ENCODE measurements at places on chromosomes 5 and 9.

DNA sequence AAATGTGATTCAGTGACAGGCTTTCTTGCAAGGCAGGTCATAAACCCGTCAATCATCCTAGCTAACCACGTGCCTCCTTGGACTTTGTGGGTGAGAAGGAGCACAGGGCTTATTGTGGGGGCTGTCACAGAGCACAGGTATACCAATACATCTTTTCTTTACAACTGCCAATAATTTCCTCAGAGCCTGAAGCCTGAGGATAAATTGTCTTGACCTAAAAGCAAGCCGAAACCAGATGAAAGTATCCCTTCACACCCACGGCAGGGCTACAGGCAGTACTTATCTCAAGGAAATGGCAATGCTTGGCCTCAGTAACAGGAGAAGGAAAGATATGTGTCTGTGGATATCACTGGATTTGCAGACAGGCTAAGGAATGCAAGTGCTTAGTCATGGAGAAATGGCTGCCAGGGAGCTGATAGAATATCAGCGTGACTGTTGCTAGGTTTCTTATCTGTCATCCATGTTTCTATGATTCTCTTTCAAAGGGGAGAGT lies 90.3 kb upstream of the ZNF366 start:
- no peak for DNase-seq

GRCh38 chr5:1312993-1313833 lies 18.3 kb upstream of the TERT start:
- DNase-seq, result peak; percentile 86

DNA sequence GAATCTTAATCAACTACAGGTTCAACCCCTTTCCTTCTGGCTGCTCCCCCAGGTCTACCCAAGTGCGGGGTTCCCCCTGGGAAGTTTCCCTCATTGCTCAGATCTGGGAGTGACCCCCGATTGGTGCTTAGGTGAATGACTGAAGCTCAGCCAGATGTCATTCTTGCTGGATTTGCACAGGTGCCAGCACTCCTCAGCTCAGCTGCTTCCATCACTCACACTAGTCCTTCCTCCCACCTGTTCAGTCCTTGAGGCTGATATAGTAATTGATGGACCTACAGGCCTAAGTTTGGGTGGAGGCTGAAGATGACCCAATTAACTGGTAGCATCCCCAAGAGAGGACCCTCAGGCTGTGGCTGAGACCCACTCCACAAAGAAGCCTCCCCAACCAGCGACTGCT lies 32.9 kb downstream of the PRLR start:
- DNase-seq, result no peak

GRCh38 chr5:59711310-59711709 lies 182.2 kb downstream of the PDE4D start:
- no peak for DNase-seq

DNA sequence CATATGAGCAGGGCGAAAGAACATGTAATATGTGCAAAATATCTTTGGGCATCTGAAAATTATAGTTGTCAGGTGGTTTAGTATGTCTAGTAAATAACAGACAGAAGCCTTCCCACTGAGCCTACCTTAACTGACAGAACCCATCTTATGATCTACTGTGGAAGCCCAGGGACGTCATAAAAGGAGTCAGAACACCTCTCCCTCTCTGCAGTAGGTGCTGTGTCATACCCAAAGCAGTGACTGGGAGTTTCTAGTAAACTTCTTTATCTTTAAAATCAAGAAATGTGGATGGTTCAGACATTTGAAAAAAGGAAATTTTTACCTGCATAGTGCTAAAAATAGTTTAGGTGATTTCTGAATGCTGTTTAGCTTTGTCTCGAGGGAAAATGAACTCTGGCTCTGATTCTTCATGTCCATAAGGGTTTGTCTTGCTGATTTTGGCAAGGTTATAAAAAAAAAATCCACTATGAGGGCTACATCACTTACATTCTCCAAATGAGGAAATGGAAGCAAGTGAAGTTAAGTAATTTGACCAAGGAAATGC lies 104.0 kb downstream of the NUDT12 start:
- DNase-seq, result no peak

GRCh38 chr9:2879803-2880202 lies 35.9 kb upstream of the PUM3 start:
- no peak for DNase-seq

DNA sequence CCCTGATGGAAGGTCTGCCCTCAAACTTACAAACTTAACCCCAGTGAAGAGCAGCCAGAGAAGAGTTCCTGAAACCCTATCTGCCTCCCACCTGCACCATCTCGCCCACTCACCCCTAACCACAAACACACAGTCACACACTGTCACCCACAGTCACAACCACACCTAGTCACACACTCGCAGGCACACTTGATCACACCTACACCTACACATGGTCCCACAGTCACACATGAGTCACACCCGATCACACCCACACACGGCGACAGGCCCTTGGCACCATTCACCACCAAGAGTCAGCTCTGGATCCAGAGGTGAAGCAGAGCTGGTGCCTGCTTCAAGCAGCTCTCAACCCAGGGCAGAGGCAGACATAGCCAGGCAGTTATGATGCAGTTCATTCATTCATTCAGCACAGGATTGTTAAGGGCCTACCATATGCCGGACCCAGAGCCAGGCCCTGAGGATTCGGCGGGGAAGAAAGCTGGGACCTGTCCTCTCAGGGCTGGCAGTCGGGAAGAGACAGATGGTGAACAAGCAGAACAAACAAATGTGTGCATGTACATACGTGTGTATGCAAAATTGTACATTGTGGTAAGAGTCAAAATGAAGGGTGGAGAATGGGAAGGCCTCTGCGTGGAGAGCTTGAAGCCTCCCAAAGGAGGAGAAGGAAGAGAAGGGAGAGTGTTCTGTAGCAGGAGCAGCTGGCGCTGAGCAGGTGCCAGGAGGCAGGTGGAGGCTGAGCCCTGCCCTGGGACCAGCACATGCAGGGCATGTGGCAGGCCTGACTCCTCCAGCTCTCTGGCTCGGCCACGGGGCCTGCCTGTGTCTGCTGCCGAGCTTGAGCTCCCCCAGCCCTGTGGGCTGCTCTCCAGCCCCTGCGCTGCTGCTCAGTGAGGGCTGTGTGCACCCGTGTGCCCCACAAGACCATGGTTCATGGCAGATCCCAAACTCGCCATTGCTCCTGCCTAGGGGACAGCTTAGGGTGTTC lies 6.4 kb downstream of the TSPAN17 start:
- no peak for DNase-seq

GRCh38 chr9:137308057-137308619 lies 6.1 kb upstream of the NRARP start:
- peak; percentile 8 for DNase-seq

GRCh38 chr9:134175291-134175807 lies 11.0 kb upstream of the RNU6ATAC start:
- DNase-seq, result no peak

GRCh38 chr5:79430196-79430595 lies 83.7 kb downstream of the HOMER1 start:
- DNase-seq, result no peak

DNA sequence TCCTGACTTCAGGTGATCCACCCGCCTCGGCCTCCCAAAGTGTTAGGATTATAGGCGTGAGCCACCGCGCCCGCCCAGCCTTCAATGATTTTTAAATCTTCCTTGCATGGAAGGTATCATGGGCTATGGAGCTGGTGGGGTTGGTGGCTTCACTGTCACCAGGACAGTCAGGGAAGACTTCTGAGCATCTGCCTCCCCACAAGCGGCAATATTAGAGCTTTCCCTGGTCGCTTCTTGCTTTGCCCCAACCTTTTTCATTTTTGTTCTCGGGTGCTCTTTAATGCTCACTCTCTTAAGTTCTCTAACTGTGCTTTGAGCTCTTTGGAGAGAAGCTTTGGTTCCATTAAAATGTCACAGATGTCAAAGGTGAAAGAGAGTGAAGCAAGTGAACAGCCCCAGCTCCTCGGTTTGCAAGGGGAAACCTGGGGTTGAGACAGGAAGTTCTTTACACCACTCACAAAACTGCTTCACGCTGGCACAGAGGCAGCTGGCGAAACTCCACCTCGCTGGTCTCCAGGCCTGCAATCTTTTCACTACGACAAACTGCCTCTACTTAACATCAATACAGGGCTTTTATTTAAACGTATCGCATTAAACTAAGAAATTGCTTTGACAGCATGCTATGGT lies 142.5 kb upstream of the RETREG1 start:
- DNase-seq, result no peak

DNA sequence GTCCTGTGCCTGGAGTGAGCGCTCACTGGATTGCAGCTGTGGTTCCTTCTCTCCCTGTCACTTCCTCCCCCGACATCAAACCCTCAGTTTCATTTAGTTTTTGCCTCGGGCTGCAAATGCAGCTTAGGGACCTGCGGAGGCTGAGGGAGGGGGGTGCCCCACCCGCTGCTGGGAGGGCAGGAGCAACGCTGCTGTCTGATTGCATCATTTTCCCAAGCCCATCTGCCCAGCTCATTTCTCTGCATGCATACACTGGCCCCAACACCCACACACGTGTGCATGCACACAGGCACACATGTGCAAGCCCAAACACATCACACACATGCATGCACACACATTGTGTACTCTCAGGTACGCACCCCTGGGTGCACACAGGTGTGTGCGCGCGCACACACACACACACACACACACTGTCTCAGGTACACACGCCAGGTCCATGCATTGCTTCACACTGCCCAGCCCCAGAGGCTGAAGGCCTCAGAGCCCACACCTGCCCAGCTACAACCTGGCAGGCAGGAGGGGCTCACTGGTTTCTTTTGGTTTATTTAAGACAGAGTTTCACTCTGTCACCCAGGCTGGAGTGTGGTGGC lies 3.4 kb downstream of the ASS1 start:
- no peak for DNase-seq

GRCh38 chr5:27727254-27727653 lies 688.9 kb upstream of the CDH9 start:
- no peak for DNase-seq

- DNase-seq, result no peak
Observed at GRCh38 chr9:129665389-129665775, at the start of gene PRRX2. Gene PRRX2 (plus strand): TSS chr9:129665647. CDS start chr9:129665868, 221 bp downstream.

DNA sequence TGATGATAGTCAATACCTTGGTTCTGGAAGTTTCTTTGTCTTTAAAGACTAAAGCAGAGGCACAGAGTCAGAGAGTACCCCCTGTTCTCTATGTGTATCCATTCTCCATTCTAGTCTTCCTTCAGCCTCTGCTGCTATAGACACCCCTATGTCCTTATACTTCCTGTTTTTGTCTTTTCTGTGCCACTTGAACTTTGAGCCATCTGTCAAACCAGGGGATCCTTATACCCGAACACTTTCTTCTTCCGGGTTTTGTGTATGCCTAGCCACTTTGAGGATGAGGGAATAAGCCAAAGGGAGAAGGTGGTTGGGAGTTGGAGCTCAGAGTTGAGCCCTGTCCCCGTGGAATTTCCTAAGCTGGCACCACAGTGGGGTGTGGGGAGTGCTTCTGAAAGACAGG lies 61.1 kb upstream of the IL6ST start:
- no peak for DNase-seq

- DNase-seq, result no peak
Observed at GRCh38 chr9:131714821-131715220, 25.1 kb downstream of the RAPGEF1 start.

DNA sequence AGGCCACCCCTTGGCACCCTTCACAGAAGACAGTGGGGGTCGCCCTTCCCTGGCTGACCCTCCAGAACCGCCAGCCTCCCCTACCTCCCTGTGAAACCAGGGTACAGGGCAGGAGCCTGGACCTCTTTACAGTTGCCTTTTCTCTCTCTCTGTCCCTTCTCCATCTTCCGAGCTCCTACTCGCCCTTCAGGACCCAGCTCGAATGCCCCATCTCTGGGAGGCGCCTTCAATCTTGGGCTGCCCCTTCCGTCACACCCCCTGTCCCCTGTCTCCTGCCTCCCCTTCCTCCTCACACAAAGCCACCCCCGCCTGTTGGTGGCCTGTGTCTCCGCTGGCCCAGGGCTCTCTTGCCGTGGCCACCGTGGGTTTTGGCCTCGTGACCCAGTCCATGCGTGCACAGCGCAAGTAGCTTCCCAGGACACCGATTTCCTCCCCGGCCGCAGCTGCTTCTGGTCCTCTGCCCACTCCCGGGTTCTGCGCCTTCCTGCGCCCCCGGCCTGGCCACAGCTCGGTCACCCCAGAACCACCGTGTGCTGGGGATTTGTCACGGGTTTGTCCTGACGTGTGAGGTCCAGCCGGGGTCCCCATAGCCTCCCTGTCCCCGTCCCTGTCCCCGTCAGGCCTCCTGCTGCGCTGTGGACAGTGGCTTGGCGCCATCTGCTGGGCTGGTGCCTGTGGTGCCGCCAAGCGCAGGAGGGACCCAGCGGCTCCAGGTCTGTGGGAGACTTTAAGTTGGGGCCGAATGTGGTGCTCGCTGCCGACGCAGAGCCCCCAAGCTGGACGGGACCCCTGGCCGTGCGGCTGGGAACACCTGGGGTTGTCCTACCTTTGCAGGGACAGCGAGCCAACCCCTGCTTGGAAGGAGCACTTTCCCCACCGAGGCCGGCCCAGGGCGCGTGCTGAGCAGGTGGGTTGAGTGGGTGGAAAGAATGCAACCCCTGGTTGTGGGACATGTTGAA lies 4.0 kb upstream of the TMEM250 start:
- peak; percentile 69 for DNase-seq

- DNase-seq, result no peak
Observed at GRCh38 chr5:115440782-115441451, 103.7 kb downstream of the FEM1C start.

GRCh38 chr5:56326116-56326515 lies 93.0 kb upstream of the ANKRD55 start:
- DNase-seq, result no peak

DNA sequence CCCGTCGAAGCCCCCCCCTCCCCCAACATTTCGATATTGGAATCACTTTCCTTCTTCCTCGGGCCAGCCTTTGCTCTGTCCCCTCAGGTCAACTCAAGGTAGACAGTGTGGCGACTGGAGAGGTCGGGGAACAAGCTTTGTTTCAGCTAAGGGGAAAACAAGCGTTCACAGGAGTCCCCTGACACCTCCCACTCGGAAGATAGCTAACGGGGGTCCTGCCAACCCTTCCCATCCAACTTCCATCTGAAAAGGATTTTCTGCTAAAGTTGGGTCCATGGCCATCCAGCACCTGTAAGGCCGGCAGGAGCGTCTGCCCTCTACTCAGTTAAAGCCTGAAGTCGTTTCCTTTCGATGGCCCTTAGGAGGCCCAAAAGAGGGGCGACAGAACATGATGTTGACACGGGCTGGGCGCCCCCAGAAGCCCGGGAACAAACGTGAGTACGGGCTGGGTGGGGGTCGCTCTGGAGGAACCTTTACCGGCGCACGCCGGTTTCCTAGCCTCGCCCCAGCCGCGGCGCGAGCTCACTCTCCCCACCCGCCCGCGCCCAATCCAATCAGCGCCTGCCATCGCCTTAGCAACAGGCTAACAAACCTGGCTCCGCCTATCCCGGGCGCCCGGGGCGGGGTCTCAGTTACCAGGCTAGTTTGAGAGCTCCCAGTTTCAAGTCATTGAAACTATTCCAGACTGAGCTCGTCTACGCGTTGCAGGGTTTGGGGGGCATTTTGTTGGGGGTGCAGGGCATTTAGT lies 2.5 kb downstream of the ARRDC3 start:
- DNase-seq, result peak; percentile 94
